Anterior cingulate cortex (tissue), 58 donors: ENCODE measurements at places on chromosomes 16 and 17.
A peak's percentile ranks its signal among the peaks of the same experiment; 100 is the strongest.

DNA sequence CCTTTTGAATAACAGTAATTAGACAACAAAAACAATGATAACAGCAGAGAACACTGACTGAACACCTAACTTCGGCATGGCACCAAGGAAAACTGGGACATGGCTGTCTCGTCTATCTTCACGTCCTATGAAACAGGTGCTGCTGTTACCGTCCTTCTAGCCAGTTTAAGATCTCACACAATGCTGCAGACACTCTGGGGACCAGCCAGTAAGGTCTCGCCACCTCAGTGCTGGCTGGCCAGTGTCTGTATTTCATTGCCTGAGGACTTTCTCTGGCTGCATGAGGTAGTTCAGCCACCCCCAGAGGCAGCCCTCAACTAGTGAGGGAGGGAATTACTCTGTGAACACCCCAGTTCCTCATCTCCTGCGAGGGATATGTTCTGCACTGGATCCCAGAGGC, 57.6 kb downstream of the AMFR start:
- DNase-seq: no peak

DNA sequence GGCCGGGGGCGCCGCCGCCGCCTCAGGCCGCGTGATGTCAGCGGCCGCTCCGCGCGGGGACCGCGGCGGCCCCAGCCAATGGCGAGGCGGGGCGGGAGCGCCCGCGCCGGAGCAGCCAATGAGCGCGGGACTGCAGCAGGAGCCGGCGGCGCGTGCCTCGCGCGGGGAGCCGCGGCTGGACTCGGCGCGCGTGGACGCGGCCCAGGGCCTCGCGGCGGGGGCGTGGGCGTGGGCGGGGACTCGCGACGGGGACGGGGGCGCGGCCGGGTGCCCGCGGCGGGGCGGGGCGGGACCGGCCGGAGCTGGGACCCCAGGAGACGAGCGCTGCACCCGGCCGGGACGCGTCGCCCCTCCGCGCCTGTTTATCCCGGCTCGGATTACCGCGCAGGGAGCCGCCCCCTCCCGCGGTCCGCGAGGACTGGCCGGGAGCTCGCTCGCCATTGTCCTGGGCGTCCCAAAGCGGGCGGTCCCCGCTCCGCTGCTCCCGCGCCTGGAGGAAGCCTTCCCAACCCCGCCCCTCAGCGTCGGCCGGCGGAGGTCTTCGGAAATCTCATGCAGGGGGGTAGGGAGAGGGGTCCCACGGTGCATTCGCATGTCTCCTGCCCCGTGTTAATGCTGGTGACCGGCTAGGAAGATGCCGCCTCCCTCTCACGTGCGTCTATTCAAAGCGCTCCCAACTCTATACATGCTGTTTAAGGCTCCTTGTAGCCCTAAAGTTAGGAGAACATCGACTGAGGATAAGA, at the start of gene RNF157:
RNF157 (minus strand) TSS at position 33 of the 743 bp plus-strand sequence. CDS start 253 bp downstream, outside the sequence.
- DNase-seq: no peak

DNA sequence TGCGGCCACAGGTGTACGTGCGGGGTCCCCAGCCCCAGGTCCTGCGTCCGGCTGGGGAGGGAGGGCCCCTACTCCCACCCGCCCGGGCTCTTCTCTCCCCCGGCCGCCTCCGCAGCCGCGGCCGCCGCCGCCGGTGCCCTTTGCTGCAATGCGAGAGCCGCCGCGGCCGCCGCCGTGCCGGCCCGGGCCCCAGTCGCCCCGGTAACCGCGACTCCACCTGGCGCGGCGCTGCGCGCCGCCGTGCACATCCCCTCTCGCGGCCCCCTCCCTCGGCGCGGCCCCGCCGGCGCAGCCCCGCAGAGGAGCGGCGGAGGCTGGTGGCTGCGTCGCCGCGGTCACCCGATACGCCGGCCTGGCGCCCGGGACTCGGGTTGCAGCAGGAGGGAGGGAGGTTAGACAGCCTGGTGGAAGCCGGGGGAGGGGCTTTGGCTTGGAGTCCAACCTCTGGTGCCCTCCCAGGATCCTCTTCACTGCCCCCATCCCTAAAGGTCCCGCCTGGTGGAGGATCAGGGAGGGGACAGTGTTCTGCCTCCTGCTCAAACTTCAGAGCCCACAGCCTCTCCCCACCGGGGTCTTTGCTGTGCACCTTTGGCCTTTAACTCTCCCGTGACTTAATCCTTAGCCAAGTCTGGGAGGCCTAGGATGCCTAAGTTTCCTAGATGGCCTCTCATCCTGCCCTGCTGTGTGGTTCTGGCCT, 32.9 kb downstream of the SRCIN1 start:
- peak; percentile 73 for DNase-seq

GRCh38 chr17:57803021-57803420, 46.8 kb downstream of the MRPS23 start:
- no peak for DNase-seq

DNA sequence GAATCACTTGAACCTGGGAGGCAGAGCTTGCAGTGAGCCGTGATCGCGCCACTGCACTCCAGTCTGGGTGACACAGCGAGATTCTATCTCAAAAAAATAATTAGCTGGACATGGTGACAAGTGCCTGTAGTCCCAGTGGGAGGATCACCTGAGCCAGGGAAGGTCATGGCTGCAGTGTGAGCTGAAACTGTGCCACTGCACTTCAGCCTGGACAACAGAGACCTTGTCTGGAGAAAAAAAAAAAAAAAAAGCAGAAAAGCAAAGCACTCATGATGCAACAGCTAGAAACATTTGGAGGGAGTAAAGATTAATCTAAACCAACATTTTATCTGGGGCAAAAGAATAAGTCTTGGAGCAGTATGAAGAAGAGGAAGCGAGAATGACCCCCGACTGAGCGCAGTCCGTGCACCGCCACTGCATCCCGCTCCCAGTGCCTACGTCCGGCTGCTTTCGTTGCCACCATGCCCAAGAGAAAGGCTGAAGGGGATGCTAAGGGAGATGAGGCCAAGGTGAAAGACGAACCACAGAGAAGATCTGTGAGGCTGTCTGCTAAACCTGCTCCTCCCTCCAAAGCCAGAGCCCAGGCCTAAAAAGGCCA, 8.2 kb downstream of the PRPSAP1 start:
- no peak for DNase-seq

DNA sequence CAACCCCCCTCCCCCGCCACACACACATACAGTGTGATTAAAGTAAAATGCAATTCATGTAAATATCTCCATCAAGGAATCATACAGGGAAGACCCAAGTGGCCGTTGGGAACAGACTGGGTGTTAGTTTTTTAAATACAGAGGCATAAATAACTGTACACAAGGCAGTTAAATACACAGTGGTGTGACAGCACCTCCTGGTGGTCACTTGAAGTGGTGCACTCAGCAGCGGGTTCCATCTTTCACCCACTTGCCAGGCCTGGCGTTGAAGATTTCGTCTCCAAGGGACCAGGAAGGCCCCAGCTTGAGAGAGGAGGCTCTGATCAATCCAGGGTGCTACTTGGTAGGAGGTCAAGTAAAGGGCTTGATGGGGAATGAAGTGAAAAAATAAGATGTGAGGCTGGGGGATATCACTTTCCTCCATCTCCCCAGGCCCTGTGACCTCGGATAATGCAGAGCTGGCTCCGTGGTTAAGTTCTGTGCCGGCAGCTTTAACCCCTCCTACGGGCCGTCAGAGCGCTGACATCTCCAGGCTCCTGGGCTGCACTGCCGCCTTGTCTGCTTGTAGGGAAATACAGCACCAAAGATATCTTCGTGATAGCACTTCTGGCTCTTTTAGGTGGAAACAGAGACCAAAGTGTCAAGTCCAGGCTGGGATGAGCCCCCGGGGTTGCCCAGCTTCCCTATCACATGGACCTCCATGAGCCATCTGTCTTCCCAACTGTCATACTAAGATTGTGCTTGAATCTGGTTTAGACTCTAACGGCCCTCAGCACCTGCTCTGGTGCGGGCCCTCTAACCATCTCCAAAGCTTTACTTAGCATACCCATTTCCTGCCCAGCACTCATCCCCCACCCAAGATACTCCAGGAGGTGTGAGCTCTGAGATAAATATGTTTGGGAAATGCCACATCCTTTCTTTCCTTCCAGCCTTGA, 20.7 kb downstream of the LGALS9 start:
- peak; percentile 42 for DNase-seq

- DNase-seq: no peak
These were observed 2.0 kb downstream of the KLHL36 start for GRCh38 chr16:84650062-84650991.
